ENCODE measurements at places on chromosomes 3 and 15.

GRCh38 chr3:115475178-115476041 is 147.9 kb upstream of the GAP43 start:
- DNase-seq: peak; percentile 8

DNA sequence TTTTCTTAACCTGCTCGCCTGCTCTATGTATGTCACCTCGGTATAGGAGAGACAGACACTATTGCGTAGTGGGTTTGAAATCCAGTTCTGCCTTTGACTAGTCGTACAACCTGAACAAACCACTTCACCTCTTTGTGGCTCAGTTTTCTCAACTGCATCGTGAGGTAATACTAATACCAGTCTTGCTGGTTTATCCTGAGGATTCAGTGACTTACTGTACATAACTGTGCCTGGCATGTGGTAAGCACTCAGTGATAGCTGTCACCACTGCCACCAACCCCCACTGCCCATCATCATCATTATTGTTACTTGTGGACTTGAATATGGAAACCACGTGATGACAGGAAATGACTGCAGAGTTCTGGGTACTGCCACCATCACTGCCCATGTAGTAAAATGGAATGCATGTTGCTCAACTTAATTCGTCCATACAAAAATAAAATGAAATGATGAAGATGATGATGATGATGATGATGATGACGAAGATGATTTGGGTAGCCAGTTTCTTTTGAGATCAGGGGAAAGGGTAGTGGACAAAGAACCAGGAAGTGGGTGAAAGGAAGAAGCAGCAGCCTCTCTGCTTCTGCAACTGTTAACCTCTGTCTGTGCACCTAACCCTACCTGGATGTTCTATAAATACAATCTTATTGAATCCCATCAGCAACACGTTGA is 228.1 kb downstream of the FEZF2 start:
- DNase-seq: no peak

DNA sequence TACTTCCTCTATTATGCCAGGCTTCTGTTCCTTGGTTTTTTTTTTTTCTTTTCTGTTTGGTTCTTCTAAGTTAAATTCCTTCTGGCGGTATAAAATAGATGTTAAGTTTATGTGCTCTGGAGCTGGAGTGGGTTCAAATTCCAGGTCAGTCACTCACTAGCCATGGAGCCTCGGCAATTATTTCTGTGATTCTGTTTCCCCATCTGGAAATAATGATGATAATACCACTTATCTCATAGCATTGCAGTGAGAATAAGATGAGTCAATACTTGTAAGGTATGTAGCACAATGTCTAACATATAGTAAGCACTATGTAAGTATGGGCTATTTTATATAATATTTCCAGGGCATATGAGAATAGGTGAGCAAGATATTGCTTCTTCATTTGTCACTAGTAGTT is 33.2 kb upstream of the ZDHHC23 start:
- DNase-seq: no peak

DNA sequence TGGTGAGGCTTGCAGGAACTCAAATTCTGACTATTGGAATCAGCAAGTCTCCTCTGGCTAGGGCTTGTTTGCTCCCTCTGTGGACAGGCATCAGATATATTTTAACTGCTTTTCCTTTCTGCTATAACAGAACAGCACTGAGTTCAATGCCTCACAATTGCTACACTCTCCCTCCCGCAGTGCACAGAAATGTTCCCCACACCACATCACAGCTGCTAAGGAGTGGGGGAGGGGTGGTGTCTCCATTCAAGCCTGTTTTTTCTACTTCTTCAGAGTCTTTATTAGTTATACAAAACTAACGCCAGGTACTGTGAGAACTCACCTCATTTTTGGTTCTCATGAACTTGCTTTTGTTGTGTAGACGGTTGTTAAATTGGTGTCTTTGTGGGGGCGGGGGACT is 68.5 kb downstream of the BCHE start:
- no peak for DNase-seq

GRCh38 chr15:41416128-41416741 is 660 bp upstream of the RTF1 start:
- DNase-seq: no peak

- no peak for DNase-seq
These were observed 19.4 kb downstream of the RBP1 start for GRCh38 chr3:139519998-139520737.

DNA sequence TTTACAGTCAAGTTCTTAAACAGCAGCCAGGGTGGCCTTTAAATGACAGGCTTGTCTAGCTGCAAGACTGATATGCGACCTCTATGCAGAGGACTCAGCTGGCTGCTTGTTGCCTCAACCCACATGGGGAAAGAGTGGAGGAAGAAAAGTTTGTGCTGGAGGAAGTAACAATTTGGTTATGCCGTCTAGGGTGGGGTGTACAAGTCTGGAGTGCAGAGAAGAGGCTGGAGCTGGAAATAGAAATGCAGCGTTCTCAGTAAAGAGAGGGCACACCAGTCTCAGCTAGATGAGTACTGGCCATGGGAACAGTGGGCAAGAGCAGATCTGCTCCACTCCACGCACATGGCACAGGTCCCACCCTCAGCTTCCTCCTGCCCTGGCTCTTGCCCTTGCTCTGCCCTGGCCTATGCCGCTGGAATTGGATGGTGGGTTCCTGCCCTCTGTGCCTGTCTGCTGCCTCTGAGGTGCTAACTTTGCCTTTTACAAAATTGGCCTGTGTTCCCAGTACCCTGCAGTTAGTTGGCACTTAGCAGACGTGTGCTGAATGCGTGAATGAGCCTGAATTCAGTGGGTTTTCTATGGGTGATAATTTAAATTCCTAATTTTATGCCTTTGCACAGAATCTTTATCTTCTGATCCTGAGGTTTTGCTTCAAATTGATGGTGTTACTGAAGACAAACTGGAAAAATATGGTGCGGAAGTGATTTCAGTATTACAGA is 59.7 kb upstream of the FURIN start:
- no peak for DNase-seq

DNA sequence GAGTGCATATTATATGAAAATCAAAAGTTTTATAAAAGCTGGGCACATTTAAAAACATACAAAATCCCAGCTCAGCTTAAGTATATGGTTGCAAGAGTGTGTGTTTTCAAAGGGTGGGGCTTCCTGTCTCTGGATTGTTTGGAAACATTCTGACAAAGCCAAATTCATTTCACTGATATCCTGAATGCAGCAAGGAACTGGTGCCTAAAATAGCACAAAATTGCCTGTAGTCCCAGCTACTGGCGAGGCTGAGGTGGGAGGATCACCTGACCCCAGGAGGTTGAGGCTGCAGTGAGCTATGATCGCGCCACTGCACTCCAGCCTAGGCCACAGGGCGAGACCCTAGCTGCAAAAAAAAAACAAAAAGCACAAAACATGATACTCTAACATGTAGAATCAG is 13.0 kb upstream of the TJP1 start:
- DNase-seq: no peak

DNA sequence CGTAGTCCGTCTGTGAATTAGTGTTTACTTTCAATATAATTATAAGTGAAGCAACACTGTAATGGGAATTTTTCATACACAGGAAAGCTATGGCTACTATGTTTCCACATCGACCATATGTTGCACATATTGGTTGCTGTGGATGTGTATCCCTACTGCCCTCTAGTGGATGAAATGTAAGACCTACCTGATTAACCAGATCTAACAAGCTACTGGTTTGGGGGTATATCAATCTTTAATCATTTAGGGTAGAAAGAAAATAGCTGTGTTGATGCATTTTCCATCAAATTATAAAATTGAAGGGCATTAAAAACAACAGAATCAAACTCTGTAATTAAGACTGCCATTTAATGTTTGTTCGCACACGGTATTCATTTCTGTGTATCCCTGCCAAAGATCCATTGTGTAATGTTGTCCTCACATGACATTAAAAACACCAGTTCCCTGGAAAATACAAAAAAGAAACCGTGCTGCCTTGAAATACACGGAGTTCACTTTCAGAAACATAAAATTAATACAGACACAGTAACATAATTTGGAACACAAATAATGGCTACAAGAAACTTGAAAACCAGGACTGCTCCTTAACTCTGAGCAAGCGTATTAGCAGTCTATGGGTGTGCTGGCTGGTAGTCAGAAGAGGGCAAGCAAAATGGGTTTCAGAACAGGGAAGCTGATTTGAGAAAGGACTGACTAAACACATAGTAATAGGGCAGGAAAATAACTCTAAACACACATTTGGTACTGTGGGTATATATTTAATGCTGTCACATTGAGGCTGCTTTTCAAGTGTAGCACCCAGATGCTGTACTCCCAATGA is 125.1 kb downstream of the TIGIT start:
- no peak for DNase-seq

DNA sequence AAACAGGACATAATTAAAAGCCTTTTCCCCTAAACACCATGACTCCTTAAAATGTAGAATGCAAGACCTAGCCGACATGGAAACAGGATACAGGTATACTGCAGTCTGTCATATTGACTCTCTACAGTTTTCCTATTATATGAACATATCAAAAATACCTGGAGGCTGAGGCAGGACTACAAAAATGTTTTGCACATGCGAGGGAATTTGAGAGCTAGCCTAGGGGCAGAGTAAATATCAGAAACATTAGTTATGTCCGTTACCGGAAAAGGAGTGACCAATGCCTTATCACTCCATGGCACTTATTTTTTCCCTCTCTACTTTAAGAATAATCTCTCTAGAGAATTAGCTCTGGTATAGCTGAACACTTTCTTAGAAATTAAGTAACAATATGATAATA is 732.3 kb downstream of the TUSC7 start:
- DNase-seq: no peak

DNA sequence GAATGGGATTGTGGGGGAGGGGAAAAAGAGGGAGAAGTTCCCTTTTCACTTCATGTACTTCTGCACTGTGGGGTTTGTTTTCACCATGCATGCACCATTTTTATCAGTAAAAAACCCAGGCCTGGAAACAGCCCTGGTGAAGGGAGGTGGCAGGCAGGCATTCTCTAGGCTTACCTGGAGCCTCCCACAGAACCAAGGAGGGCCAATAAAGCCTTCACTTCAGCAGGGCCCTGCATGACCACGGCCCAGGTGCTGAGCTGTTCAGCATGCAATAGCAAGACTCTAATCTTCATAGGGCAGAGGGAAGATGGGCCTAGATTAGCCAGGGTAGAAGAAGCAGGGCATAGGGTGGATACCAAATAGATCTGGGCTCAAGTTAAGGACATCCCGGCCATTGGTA is 49.6 kb downstream of the SCN5A start:
- DNase-seq: no peak

DNA sequence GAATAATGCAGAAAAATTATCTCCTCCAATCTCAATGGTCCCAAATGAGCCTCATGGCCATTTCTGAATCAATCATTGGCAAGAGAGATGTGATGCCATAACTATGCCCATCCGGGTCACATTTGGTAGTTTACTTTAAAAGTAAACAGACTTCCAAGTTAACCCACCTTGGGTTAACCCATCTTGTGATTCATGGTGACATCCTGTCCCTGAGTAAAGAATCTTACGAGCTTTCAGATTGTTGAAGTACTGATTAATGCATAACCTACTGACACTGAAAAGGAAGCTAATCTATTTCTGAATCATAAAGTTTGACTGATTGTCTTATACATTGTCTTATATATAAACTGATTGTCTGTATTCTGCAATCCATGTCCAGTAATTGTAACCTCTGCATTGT is 467.2 kb upstream of the AGTR1 start:
- DNase-seq: no peak

DNA sequence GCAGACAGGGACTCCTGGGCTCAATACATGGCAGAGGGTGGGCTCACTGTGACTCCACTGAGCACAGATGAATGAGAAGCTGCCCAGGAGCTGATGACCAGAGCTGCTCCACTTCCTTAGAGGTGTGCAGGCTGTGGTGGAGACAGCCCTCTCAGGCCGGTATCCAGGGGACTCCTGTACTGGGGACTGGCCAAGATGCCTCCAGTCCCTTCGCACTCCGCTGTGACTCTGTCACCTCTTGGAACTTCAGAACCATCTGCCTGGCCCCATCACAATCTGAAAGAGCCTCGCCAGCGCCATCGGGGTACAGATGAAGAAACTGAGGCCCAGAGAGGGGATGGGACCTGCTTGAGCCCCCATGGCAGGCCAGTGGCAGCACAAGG is 111.2 kb downstream of the ETFA start:
- DNase-seq: no peak

DNA sequence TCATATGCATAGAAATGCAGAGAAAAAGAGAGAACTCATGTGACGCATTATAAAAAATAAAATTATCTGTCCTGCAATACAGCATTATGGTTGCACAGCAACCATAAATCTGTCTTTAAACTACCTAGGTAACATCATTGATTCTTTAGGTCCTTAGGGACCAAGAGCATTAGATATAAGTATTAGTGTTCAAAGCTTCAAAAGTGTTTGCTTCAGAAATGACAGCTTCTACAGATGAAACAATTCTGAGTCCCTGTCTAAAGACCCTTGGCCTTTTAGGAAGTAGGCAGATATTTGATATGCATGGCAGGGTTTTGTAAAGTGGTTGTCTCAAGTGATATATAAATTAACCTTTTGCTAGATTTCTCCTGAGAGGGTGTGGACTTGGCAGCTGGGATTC is 454.2 kb downstream of the GBE1 start:
- no peak for DNase-seq

GRCh38 chr3:59388555-59389270 is 338.9 kb upstream of the CFAP20DC start:
- no peak for DNase-seq

GRCh38 chr15:75821786-75822345 is 21.4 kb upstream of the UBE2Q2 start:
- no peak for DNase-seq

DNA sequence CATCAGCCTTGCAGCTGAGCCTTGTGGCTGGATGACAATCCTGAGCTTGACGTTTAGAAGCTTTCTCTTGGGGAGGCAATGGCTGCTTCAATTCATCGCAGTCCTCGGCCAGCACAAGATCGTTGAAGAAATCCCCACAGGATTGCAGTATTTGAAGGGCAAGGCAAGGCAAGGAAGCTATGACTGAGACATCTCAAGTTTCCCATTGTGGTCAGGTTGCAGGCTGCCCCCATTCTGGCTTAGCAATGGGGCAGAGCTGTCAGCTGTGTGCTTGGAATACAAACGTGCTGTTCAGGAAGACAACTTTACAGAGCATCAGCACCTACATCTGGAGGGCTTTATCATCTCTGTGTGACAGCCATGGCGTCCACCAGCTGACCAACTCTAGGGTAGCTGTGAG is 275.9 kb upstream of the TBL1XR1 start:
- no peak for DNase-seq

Data from heart right ventricle (tissue), 16 donors.